ENCODE measurements at places on chromosomes 2 and 18.

- no peak for ATAC-seq
Observed at GRCh38 chr2:216838151-216838550, 21.7 kb downstream of the TNP1 start.

DNA sequence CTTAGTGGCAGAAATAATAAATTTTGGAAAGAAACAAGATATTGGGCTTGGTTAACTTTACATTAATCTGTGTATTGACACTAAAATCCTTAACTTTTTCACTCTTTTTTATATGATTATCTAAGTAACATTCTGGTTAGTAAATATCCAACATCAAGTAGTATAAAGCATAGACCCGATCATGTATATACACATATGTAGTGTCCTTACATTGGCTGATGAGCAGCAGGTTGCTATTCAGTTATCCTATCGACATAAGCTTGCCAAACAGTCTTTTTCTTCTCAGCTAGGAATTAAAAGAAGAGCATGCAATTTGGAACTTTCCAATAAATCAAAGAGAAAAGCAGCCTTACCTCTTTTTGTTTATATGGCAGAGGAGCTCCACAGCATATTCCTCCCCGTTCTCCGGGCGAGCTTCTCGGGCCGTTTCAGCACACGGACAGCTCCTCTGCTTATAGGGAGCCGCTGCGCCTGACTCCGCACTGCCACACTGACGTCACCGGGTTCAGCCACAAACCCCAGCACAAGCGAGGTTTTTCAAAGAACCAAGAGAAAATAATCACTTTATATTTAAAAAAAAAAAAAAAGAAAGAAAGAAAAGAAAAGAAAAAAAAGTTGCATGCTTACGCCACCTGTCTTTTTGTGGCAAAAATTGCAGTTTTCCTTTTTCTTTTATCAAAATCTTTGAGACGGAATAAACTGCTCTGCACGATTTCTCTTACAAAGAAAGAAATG lies at the start of gene SCG2:
TSS of gene SCG2 (minus strand) at position 430 of the 735 bp plus-strand sequence. CDS start 3,079 bp downstream, outside the sequence.
- peak; percentile 81 for ATAC-seq

GRCh38 chr18:31603315-31603714 lies 11.6 kb downstream of the TTR start:
- no peak for ATAC-seq

- no peak for ATAC-seq
Observed at GRCh38 chr2:88949336-88949735, 257.9 kb downstream of the RPIA start.
